ENCODE measurements at places on chromosomes 5 and 9.

- DNase-seq: no peak
Measured at GRCh38 chr5:135308245-135308644, 90.8 kb downstream of the MACROH2A1 start.

- no peak for DNase-seq
Measured at GRCh38 chr5:98483301-98483685, 290.2 kb upstream of the RGMB start.

DNA sequence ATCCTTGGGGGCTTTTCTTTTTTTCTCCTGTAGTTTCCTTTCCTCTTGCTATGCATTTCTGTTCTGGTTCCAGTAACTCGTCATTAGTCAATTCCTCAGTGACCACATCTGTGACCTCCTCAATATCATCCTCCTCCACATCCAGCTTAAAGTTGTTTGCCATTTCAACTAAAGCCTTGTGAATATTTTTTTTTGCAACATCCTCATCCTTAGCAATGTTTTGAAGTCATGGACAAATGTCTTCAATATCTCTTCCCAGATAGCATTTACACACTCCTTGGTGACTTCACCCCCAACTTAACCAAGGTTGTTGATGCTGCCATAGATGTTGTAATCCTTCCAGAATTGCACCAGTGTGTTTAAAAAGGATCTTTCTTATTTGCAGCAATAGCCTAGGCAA is 14.7 kb upstream of the ADRB2 start:
- DNase-seq: no peak

- no peak for DNase-seq
Measured at GRCh38 chr5:153672347-153673090, 182.0 kb downstream of the GRIA1 start.

DNA sequence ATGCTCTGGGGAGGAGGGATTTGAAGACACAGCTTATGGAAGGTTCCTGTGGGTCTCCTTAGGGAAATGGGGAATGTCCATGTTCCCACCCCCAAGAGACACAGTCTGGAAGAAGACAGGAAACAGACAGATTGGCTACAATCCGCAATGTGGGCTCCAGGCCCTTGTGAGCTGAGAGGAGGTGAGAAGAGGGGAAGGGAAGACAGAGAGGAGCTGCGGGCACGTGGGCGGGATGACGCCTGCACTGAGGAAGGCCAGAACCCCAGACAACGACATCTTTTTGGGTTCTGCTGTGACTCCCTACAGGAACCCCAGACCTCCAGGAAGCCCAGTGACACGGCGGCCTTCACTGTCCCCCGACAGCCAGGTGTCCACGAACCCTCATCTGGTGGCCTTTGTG is 29.9 kb upstream of the NKD2 start:
- no peak for DNase-seq

GRCh38 chr5:175617447-175617846 is 40.4 kb upstream of the HRH2 start:
- no peak for DNase-seq

GRCh38 chr5:136062366-136063274 is 33.8 kb downstream of the TGFBI start:
- peak; percentile 66 for DNase-seq

- DNase-seq: no peak
Measured at GRCh38 chr9:131927091-131927490, 152.6 kb downstream of the MED27 start.

- DNase-seq: no peak
Measured at GRCh38 chr5:118679264-118679940, 308.9 kb downstream of the DTWD2 start.

DNA sequence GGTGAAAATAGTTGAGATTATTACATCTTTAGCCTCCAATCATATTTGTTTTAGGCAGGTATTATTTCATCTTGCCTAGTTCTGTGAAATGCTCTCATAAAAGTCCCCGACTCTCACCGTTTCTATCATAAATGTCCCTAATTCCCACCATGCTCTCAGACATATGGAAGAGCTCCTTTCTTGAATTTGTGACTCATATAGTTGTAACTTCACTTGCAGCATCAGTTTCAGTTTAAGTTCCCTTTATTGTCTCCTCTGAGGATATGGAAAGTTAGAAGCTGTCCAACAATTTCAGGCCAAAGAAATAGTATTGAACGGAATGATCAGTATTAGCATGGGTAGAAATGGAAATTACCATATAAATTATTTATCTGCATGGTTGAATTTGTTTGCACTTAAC is 187.5 kb upstream of the NR4A3 start:
- no peak for DNase-seq

- no peak for DNase-seq
Measured at GRCh38 chr9:128340691-128341434, 536 bp downstream of the SLC27A4 start.

DNA sequence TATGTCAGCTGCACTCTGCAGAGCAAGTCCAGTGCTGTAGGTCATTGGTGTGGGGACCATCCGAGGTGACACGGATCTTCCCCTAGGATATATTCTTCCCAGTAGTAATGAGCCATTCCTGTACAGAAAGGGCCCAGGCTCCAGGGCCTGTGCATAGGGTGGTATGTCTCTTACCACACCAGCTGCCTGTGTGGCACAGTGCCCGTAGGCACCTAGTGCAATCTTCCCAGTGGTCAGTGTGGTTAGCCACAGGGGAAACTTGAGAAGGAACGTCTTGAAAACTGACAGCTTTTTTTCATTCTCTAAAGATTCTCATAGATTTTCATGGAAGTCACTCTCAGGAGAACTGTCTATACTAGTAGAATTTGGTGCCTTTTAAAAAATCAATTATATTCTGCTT is 39.8 kb downstream of the CYSTM1 start:
- no peak for DNase-seq

All from NAMALWA (cell line).